ENCODE measurements at places on chromosomes 5 and 9.

DNA sequence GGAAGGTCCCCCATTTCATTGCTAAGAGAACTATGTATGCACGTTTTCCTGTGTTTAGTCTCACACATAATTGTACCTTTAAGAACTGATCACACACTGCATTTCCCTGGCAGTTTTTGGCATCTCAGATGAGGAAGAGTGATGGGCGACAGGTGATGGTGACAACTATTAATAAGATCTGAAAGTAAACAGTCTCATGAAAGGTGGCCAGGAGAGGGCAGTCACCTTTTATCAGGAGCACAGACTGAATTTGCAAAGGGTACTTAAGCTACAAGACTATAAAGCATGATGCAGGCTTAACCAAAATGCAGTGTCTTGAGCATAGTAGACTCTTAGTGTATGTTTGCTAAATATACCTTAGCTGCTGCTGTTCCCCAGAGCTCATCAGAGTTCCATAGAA is 91.5 kb downstream of the GHR start:
- DNase-seq, result no peak

DNA sequence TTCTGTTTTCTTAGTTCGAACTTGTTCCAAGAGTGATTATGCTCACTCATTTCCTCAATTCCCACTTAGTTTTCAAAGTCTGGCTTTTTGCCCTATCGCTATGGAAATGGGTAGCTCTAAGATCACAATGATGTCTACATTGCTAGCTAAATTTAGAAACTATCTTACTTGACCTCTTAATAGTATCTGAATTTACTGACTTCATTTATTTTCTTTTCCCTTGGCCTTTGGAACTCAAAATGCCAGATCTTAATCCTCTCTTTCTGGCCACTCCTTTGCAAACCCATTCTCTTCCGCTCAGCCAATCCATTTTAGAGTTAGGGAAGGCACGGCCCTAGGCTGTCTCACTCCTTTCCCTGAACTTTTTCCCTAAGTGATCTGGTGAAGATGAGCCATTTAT is 137.0 kb downstream of the FER start:
- DNase-seq, result no peak

- no peak for DNase-seq
These were observed 65.2 kb downstream of the IPO11 start for GRCh38 chr5:62477801-62478200.

- no peak for DNase-seq
These were observed 61.9 kb downstream of the EXOSC2 start for GRCh38 chr9:130755377-130756007.

DNA sequence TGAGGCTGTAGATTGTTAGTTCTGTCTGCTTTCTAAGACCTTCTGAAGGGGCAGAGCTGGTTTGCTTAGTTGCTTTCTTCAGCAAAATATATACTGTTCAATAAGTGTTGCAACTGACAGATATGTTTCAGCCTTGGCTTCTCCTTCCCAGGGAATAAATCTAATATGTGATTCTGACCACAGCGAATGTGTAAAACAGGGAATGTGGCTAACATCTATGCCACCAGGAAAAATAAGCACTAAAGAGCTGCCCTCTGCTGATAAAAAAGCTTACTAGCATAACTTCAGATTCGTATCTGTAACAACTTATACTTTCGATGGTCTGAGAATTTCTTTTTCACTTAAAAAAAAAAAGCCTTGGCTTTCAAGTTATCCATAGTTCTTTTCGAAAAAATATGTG is 13.0 kb upstream of the OSMR start:
- no peak for DNase-seq

- DNase-seq, result no peak
These were observed 55.4 kb downstream of the EFNA5 start for GRCh38 chr5:107615299-107615817.

DNA sequence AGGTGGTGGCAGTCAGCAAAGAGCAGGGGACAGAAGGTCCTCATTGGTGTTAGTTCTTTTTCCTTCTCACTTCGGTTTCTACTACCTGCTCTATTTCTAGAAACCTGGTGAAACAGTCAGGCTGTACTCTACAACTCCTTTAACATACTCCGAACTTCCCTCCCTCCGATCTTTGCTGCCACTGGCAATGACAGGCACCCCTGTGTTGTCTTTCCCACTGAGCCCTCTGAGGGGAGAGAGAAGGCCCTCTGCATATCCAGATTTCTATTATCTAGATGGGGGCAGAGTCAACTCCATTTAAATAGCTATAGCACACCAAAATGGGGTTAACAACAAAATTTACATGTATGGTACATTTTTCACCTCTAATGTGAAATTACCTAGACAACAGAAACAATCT is 123.7 kb downstream of the CDK5RAP2 start:
- no peak for DNase-seq

DNA sequence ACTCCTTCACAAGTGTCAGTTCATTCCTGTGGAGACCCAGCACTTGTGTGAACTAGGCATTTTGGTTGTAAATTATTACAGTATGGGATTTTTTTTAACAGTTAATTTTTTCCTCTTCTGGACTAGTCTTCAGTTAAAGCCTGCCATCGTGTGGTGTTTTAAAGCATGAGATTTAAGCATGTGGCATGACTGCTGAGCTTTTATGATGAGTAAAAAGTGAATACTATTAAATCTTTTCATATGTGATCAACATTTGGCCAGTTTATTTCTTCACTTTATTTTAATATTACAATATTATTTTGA is 25.0 kb downstream of the LMNB1 start:
- DNase-seq, result no peak

- DNase-seq, result no peak
These were observed 305.0 kb upstream of the TNC start for GRCh38 chr9:115422932-115423440.

GRCh38 chr5:74471875-74472274 is 168.7 kb downstream of the ENC1 start:
- no peak for DNase-seq

- DNase-seq, result no peak
These were observed 300.5 kb downstream of the IRX1 start for GRCh38 chr5:3896098-3896497.

DNA sequence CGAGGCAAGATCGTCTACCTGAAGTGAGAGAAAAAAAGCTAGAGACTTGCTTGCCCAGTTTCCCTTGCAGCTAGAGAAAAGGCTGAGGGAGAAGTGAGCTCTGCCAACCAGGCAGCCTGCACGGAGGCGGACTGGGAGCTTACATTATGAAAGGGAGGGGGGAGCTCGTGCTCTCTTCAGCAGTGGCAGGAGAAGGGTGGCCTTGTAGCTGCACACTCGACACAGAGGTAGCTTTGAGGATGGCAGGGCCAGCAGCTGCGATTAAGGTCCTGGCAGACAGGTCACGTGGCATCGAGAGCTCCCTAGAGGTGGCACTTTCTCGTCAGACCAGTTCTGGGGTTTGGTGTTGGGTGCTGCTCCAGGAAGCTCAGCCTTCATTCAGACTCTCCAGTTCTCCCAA is 26.7 kb downstream of the APBA1 start:
- no peak for DNase-seq

DNA sequence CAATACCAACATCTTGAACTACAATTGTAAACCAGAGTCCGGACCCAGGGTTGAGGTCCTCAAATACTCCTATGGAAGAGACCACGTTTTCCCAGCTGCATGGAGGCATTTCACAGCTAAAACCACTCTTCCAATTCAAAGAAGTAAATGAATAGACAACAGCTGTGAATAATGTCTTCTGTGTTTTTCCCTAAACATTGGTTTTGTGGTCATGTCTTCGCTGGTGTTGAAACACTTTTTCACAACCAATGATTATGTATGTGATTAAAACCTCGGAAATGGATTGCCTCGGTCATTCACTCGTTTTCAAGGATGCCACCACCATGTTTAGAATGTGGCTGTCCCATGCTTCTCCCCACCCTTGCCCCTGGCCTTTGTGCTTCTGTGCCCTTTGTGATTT is 9.4 kb upstream of the TENT4A start:
- no peak for DNase-seq

- no peak for DNase-seq
These were observed 164.3 kb upstream of the ST8SIA4 start for GRCh38 chr5:101067429-101067828.

DNA sequence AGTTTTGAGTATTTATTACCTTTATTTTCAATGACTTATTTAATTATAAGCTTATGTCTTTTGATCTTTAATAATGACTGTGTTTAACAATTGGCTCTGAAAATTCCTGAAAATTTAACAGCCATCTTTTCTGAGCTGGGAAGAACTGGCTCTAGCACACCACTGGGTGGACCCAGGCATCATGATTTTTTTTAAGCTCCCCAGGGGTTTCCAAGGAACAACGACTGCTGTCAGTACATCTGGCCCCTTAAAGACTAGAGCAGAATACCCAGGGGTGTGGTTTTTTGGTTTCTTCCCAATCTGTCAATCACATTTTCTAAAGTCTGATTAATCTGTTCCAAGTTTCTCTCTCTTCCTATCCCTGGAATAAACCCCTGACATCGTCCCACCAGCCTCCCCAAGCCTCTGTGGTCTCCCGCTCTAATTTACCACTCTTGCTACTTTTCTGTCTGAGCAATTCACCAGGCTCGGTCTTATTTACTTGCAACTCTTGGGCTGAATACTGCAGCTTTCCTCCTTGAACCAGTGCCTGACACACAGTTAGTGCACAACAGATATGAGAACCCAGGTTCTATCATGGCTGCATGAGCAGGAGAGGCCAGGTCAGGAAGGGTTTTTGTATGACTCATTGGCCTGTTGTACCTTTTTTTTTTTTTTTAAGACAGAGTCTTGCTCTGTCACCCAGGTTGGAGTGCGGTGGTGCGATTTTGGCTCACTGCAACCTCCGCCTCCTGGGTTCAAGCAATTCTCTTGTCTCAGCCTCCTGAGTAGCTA is 321.9 kb downstream of the ZSWIM6 start:
- no peak for DNase-seq

Measured in CD4-positive, alpha-beta T cell treated with Interleukin-4 for 1 hour (primary cell).